ENCODE measurements at places on chromosomes 2 and 18. TPM values are rescaled to one million over a fixed set of nuclear protein-coding genes. Genes with fewer than 3 reads are reported as not detected.

HADHB gene
- 64.2 TPM for total RNA-seq

OSR1 gene
- not detected for total RNA-seq

KCNK3 gene
- not detected for total RNA-seq

BBS5 gene
- 2.1 TPM for total RNA-seq

DNA sequence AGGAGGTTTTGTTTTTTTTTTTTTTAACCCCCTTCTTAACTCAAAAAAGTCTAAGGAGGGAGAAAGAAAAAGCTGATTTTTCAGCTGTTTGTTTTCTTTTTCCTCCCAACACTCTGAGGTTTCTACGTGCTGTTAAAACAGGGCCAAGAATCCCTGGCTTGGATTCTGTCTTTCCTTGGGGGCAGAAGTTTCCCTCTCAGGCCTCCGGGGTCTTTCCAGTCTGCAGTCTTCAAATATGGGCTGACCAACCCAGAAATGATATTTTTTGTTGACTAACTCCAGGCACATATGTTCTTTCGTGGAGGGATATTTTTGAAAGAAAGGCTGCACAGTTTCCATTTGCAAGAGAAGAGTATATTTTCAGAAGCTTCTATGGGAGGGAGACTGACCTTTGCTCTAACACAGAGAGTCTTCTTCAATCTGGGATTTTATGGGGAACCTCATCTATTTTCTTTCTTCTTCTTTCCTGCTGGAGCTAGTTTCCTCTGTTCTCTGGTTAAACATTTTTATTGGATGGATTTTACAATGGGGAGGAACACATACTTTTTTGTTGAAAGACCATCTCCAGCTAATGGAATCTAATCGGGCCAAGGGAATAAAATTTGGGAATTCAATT, 93.3 kb upstream of the SPRED2 start:
- DNase-seq = no peak

GRCh38 chr18:57789759-57790158, 13.4 kb downstream of the ATP8B1 start:
- no peak for DNase-seq

- DNase-seq = no peak
Measured at GRCh38 chr2:176418768-176419167, 149.5 kb downstream of the MTX2 start.

DNA sequence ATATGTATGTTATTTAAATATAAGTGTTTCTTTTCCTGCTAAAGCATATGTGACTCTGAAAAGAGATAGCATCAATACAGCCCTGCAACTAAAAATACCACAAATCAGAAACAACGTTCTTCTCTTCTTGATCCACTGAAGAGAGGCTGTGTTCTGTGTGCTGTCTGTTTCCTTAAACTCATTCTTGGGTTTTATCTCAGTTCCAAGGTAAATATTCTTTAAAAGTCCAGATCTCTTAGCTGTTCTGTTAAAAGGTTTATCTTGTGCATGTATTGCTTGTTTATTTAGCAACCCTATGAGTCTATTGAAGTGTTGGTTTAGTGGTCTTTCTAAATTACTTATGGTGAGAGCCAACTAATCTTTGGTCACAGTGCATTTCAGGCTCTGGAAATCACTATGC, 173.3 kb upstream of the NT5C1B start:
- no peak for DNase-seq

DNA sequence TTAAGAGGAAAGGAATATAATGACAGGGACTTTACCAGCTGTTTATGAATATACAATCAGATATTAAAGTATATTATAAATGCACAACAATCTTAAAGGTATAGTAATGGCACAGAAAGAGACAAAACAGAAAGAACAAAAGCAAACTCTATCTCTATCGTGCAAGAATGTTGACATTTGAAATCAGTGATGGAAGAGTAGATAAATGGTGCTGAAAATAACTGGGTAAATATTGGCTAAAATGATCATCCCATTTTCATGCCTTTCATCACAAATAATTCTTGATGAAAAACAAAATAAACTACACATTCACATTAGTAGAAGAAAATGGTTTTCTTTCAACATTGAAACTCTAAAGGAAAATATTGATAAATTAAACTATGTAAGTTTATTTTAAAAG, 495.9 kb downstream of the IRS1 start:
- no peak for DNase-seq
